ENCODE measurements at places on chromosomes 12 and 14.

- no peak for DNase-seq
Measured at GRCh38 chr12:130667421-130667960, 48.6 kb downstream of the RIMBP2 start.

- DNase-seq, result no peak
Measured at GRCh38 chr12:105401198-105401597, 70.7 kb downstream of the C12orf75 start.

- no peak for DNase-seq
Measured at GRCh38 chr14:36817071-36817930, 155.6 kb downstream of the PAX9 start.

DNA sequence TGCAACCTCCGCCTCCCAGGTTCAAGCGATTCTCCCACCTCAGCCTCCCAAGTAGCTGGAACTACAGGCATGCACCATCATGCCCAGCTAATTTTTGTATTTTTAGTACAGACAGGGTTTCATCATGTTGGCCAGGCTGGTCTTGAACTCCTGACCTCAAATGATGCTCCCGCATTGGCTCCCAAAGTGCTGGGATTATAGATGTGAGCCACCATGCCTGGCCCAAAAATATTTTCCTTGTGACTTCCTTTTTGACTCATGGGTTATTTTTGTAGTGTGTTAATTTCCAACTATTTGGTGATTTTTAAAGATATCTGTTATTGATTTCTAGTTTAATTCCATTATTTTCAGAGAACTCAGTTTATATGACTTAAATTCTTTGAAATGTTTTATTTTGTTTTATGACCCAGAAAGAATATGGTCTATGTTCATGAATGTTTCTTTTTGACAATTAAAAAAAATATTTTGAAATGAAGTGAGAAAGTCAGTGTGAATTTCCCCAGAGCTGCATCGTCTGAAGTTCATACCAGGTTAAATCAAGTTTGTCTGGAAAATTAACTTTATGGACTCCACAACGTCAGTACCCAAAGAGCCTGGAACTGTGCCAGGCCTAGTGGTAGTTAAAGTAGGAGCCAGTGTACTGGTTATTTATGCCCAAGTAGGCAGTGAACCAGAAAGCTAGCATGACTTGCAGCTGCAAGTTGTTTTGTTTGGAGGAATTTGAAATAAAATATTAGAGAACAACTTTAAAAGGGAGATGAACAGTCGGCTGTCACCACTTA, 2.8 kb upstream of the CDKL1 start:
- DNase-seq, result no peak

DNA sequence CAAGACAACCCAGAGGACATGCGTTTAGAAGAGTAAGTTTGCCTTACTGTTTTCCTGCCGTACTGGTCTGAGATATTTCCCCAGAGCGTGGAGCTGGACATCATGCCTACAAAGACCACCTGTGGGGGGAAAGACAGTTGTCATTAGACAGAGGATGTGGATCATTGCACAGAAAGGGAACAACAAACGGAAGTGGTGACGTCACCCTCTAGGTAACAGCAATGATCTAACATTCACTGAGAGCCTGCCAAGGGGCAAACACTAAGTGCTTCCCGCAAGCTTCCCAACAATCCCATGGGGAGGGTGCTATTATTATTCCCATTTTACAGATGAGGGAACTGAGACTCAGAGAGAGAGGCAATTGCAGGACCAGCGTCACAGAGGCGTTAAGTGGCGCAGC, 48.5 kb downstream of the SVOP start:
- peak; percentile 7 for DNase-seq

- no peak for DNase-seq
Measured at GRCh38 chr12:120698665-120699064, 11.6 kb upstream of the UNC119B start.

- DNase-seq, result no peak
Measured at GRCh38 chr12:59484575-59484974, 111.3 kb upstream of the SLC16A7 start.

DNA sequence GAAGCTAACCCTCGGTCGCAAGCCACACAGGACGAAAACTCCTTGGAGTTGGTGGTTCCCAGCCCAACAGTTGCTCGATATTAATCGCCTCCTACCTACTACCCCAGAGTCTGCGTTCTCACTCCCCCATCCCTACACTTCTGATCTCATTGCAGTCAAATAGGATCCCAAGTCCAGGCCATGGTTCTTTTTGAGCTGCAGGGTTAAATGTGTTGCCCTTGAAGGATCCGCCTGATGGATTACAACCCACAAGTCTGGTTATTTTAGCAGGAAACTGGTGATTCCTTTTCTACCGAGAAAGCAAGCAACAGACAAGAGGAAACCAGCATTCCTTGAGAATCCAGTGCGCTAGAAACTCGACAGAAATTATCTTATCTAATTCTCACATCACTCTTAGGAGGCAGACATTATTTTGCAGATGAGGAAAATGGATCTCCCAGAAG, 785 bp upstream of the NIN start:
- DNase-seq, result no peak

DNA sequence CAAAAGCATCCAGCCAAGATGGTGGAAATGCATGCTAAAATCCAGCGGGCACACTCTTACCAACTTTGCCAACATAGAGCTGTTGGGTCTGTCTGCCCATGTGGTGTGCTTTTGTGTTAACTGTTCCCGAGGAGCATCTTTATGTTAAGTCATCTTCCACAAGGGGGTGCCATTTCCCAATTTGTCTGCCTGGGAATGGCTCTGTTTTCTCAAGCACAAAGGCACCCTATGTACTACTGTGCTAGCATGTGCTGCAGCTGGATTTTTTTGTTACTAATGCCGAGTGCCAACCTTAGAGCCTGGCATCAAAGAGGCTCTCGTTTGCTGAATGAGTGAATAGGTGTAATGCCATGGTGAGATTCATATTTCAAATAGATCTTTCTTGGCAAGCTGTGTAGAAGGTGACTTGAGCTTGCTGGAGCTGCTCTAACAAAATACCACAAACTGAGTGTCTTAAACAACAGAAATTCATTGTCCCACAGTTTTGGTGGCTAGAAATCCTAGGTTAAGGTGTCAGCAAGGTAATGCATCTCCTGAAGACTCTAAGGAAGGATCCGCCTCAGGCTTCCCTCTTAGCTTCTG, 74.3 kb downstream of the TRHDE start:
- peak; percentile 44 for DNase-seq
